ENCODE measurements at places on chromosomes 5 and 9.

DNA sequence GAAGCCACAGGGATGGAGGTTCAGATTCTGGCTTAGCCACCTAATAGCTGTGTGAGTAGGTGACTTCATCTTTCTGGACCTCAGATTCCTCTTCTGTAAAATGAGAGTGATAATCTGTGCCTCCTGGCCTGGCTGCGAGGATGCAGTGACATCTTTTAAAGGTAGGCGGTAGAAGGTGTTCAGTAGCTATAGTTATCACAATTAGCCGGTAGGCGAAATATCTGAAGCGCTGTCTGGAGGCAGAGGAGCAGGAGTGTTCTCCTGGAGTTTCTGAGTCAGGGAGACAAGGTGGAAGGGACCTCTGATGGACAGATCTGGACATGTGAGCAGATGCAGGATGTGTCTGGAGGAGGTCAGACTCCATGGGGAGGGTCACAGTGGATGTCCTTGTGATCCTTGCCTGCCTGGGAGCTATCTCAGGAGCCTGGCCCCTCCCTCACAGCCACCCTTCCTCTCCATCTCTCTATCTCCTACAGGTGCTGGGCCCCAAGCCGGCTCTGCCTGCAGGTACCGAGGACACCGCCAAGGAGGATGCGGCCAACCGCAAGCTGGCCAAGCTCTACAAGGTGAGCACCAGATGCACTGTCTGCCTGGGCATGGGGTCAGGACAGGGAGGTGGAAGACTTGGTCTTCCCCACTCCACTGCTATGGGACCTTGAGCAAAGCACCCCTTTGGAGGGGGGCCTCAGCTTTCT, 45.6 kb downstream of the GSN start:
- DNase-seq = no peak
- H3K4me3 ChIP-seq = no peak overlapping the region
- H3K27me3 ChIP-seq = no peaks in the 10 kb centered on the region

GRCh38 chr5:35799753-35800152, 56.9 kb upstream of the IL7R start:
- DNase-seq = no peak
- H3K4me1 ChIP-seq = peaks cover 5% of the 10 kb centered on the region
- no peak overlapping the region for H3K27ac ChIP-seq
- no peak overlapping the region for H3K4me3 ChIP-seq
- H3K27me3 ChIP-seq = no peaks in the 10 kb centered on the region

DNA sequence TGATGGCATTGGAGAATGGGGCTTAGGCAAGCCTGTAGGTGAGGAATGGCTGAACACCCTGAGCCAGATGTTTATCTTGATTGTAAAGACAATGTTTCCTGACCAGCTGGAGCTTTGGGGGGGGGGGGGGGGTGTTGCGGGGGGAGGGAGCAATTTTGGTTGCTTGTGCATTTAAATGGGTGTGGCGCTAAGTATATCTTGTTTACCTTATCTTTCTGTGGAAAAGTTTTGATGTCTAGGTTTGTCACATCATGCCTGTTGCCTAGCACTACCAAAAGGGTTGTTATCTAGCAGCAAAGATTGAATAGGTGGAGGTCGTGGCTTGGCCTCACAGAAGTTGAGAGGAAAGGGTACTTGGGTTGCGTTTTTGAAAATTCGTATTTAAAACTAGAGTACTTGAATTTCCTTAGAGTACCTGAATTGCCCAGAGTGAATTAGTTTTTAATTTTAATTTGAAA, 1.3 kb downstream of the SMAD5 start:
- no peak for DNase-seq
- H3K36me3 ChIP-seq = no peaks in the 10 kb centered on the region
- H3K4me3 ChIP-seq = peak overlapping the region; percentile 73
- H3K27me3 ChIP-seq = no peaks in the 10 kb centered on the region
- peak overlapping the region; percentile 97 for H3K27ac ChIP-seq

DNA sequence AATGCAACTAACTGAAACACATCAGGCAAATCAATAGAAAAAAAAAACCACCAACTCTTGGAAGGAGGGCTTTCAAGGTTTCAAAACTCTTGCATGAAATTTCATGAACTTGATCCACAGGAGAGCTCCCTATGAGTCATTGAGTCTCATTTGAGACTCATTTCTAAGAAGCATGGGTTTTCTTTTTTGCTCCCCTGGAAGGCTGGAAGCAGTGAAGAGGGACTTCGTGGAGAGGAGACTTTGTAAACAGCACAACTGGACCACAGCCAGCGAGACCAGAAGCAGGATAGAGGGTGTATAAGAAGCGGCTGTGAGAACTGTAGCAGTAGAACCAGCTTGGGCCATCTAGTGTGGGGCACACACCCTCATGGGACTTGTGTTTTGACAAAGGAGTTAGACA, 41.2 kb upstream of the RAPGEF1 start:
- H3K36me3 ChIP-seq = no peaks in the 10 kb centered on the region
- H3K4me3 ChIP-seq = no peak overlapping the region
- H3K4me1 ChIP-seq = no peaks in the 10 kb centered on the region

- H3K4me1 ChIP-seq = peaks cover 9% of the 10 kb centered on the region
- no peak for DNase-seq
- no peak overlapping the region for H3K27ac ChIP-seq
- no peaks in the 10 kb centered on the region for H3K27me3 ChIP-seq
- H3K4me3 ChIP-seq = no peak overlapping the region
These were observed 12.0 kb downstream of the UIMC1 start for GRCh38 chr5:176994460-176995121.

- H3K27ac ChIP-seq = no peak overlapping the region
- DNase-seq = no peak
- H3K36me3 ChIP-seq = no peaks in the 10 kb centered on the region
- H3K4me1 ChIP-seq = peaks cover 14% of the 10 kb centered on the region
These were observed 4.5 kb upstream of the HNRNPAB start for GRCh38 chr5:178199581-178200434.

- no peak for DNase-seq
- H3K27ac ChIP-seq = peak overlapping the region; percentile 84
- no peaks in the 10 kb centered on the region for H3K36me3 ChIP-seq
- H3K27me3 ChIP-seq = no peaks in the 10 kb centered on the region
- H3K4me1 ChIP-seq = peaks cover 58% of the 10 kb centered on the region
These were observed 80.7 kb downstream of the C9orf152 start for GRCh38 chr9:110126986-110127864.

GRCh38 chr9:27310582-27310981, 13.6 kb upstream of the EQTN start:
- no peaks in the 10 kb centered on the region for H3K27me3 ChIP-seq
- H3K36me3 ChIP-seq = no peaks in the 10 kb centered on the region
- H3K27ac ChIP-seq = no peak overlapping the region
- H3K4me1 ChIP-seq = no peaks in the 10 kb centered on the region

- no peak for DNase-seq
- H3K36me3 ChIP-seq = no peaks in the 10 kb centered on the region
- H3K27ac ChIP-seq = peak overlapping the region; percentile 70
- H3K4me1 ChIP-seq = peaks cover 61% of the 10 kb centered on the region
These were observed 62.2 kb downstream of the IPPK start for GRCh38 chr9:92607773-92608172.

DNA sequence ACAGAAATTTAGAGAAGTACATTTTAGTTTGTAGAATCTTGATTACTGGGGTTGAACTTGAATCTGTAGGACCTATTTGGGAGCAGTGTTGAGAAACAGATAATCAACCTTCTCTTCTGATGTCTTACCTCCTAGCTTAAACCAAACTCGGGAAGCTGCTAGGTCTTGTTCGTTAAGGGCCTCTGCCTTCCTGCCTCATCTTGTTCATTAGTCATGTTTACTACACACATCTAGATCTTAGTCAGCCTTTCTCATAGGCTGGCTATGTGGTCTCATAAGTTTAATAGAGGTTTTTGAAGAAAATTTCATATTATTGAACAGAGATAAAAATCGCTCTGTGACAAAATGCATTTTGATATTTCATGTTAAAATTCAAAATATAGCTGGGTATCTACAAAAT, 331.0 kb upstream of the EDIL3 start:
- H3K36me3 ChIP-seq = no peaks in the 10 kb centered on the region
- H3K27me3 ChIP-seq = no peaks in the 10 kb centered on the region
- H3K27ac ChIP-seq = no peak overlapping the region

DNA sequence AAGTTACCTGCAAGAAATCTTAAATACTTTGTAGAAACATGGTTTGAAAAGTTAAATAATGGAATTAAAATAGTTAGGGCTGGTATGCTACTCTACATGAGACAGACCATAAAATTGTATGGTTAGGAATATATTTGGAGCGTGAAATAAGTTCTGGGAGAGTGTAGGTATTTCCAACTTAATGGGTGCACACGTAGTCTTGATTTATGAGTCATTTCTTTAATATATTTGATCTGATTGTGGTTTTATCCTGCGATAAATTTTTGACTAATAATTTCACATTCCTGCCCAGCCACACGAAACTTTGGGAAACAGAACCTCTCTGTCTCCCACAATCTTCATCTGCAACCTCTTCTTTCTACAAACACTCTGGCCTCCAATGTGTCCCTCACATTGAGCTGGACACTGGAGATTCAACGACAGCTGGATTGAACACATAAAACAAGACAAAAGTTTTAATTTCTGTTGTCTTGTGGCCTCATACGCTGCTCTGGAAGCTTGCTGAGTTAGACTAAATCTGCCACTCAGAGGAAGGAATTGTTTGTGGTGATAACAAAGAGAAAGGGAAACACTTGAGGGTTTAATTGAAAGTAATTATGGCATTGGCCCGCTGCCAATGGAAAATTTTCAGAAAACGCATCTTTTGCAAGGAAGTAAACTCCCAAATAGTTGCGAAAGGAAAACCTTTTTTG, 201.8 kb upstream of the ZNF608 start:
- no peaks in the 10 kb centered on the region for H3K36me3 ChIP-seq
- H3K4me3 ChIP-seq = no peak overlapping the region
- no peaks in the 10 kb centered on the region for H3K4me1 ChIP-seq
- no peaks in the 10 kb centered on the region for H3K27me3 ChIP-seq

- H3K27ac ChIP-seq = no peak overlapping the region
- DNase-seq = no peak
- no peaks in the 10 kb centered on the region for H3K27me3 ChIP-seq
- no peaks in the 10 kb centered on the region for H3K36me3 ChIP-seq
- H3K4me3 ChIP-seq = no peak overlapping the region
- H3K4me1 ChIP-seq = no peaks in the 10 kb centered on the region
These were observed 244.3 kb downstream of the TAF11L14 start for GRCh38 chr5:17878541-17878940.

DNA sequence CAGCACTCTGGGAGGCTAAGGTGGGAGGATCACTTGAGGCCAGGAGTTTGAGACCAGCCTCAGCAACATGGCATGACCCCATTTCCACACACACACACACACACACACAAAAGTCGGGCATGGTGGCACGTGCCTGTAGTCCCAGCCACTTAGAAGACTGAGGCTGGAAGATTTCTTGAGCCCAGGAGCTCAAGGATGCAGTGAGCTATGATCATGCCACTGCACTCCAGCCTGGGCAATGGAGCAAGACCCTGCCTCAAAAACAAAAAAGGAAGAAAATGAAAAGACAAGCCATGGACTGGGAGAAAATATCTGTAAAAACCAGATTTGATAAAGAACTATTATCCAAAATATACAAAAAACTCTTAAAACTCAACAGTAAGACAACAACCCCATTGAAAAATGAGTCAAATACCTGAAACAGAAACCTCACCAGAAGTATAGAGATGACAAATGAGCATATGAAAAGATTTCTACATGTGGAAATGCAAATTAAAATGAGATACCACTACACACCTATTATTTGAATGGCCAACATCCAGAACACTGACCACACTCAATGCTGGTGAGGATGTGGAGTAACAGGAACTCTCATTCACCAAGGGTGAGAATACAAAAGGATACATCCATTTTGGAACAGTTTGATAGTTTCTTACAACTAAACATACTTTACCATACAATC, 24.7 kb downstream of the DNAJA1 start:
- no peaks in the 10 kb centered on the region for H3K4me1 ChIP-seq
- H3K4me3 ChIP-seq = no peak overlapping the region
- no peaks in the 10 kb centered on the region for H3K27me3 ChIP-seq
- no peak overlapping the region for H3K27ac ChIP-seq
- DNase-seq = no peak

DNA sequence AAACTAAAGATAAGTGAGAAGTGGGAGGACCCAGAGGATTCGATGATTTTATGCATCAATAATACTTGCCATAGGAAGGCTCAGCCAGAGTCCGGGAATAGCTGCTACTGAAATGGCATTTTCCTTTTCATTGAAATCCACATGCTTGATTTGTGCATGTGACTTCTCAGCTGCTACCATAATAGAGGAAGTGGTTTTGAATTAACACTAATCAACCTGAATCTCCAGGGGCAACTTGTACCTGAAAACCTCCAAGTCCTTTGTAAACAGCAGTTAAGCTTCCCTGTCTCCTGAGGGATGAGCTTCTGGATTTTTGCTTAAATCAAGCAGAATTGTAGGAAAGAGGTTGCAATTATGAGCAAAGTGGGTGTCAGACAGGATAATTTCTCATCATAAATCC, 124.9 kb downstream of the PPP2R2B start:
- no peak overlapping the region for H3K4me3 ChIP-seq
- H3K36me3 ChIP-seq = no peaks in the 10 kb centered on the region
- H3K4me1 ChIP-seq = no peaks in the 10 kb centered on the region
- H3K27ac ChIP-seq = no peak overlapping the region
- no peaks in the 10 kb centered on the region for H3K27me3 ChIP-seq

- no peaks in the 10 kb centered on the region for H3K27me3 ChIP-seq
- no peak for DNase-seq
- no peaks in the 10 kb centered on the region for H3K36me3 ChIP-seq
- H3K4me3 ChIP-seq = no peak overlapping the region
- no peak overlapping the region for H3K27ac ChIP-seq
These were observed 127.2 kb upstream of the MARCHF11 start for GRCh38 chr5:16306812-16307211.

- H3K4me1 ChIP-seq = peaks cover 21% of the 10 kb centered on the region
- H3K36me3 ChIP-seq = no peaks in the 10 kb centered on the region
- no peaks in the 10 kb centered on the region for H3K27me3 ChIP-seq
These were observed 54.0 kb downstream of the AOPEP start for GRCh38 chr9:94780516-94780950.

DNA sequence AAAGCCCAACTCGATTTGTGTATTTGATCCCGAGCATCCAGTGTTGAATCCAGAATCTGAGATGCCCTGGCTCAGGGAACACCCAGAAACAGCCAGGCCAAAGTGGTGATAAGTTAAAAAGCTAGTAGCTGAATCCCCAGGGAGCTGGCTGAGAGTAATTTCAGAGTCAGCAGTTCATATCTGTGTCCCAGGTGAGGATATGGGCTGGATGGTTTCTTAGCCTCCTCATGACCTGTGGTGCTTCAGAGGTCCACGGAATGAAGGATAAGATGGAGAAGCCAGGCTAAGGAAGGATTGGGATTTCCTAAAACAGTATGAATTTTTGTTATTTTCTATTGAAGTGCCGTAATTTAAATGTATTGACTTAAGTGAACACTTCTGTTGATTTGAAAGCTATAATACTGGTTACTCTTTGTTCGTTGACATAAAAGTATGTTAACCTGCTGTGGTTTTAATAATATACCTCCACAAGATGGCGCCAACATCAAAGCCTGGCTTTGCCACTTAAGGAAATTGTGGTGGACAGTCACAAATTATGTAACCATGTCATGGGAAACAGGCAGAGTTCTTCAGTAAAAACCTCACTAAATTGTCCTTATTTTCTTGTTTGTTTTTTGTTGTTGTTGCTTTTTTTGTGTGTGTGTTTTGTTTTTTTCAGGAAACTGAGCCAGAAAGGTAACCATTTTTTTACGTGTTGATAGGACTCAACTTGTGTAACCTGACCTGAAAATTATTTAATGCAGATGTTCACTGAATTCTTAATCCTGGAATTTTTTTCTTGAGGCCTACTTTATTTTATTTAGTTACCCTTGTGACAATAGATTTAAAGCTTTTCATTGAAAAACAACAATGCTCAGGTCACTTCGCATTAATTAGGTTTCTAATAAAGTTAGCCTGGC, 11.4 kb downstream of the MTAP start:
- H3K36me3 ChIP-seq = no peaks in the 10 kb centered on the region
- no peak overlapping the region for H3K4me3 ChIP-seq
- H3K27ac ChIP-seq = peak overlapping the region; percentile 42
- no peak for DNase-seq
